ENCODE measurements at places on chromosomes 3 and 15. TPM values are rescaled to one million over a fixed set of nuclear protein-coding genes. Genes with fewer than 3 reads are reported as not detected.
A peak's percentile ranks its signal among the peaks of the same experiment; 100 is the strongest.

KY gene
- 26.2 TPM for total RNA-seq

SH2D7 gene
- not detected for total RNA-seq

EPB42 gene
- not detected for total RNA-seq

DNA sequence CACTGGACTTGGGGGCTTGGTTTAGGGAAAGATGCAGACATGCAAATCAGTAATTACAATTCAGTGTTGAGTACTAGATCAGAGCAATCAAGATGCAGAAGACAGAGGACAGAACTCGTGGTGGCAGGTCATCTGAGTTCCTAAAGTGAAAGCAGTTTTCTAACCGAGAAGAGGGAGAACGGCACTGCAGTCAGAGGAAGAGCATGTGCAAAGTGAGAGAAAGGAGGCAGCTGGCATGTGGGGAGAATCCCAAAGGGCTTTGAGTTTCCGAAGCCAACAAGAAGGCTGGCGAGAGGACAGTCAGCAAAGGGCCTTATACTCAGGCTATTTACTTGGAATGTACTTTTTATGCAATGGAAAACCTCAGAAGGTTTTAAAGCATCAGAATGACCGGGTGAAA lies 87.0 kb downstream of the ANP32A start:
- DNase-seq: no peak

DNA sequence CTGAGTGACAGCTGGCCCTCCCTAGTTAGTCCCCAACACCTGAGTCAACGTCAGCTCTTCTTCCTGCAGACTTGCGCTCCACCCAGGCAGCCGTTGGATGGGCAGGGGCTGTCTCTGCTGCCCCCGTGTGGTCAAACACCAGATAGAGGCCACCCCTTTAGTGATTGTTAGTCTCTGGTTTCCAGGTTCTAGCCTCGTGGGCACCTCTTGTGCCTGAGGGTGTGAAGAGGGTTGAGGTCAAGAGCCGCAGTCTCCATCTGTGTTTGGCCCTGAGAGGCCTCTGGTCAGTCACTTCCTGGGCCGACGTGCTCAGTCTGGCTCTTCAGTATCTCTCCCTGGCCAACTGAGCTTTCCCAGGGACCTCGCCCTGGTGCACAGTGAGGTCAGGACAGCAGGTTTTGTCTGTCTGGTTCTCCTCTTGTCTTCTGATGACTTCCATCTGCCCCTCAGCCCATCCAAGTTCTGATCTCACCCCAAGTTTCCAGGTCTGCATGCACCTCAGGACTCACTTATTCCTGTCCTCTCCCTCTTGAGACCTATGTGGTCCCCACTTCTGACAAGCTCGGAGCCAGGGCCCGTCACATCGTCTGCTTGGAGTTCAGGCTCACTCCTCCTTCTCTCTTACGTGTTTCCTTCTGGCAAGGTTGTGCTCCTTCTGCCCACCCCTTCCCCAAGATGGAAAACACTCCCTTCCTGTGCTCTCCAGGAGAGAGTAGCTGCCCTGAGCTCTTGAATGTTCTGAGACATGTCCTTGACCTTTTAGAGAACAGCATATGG lies 20.9 kb downstream of the CD276 start:
- peak; percentile 46 for DNase-seq

- no peak for DNase-seq
These were observed 44.8 kb upstream of the RAF1 start for GRCh38 chr3:12708584-12709192.
